ENCODE measurements at places on chromosomes 7 and 10. TPM values are rescaled to one million over a fixed set of nuclear protein-coding genes. Genes with fewer than 3 reads are reported as not detected.

DNA sequence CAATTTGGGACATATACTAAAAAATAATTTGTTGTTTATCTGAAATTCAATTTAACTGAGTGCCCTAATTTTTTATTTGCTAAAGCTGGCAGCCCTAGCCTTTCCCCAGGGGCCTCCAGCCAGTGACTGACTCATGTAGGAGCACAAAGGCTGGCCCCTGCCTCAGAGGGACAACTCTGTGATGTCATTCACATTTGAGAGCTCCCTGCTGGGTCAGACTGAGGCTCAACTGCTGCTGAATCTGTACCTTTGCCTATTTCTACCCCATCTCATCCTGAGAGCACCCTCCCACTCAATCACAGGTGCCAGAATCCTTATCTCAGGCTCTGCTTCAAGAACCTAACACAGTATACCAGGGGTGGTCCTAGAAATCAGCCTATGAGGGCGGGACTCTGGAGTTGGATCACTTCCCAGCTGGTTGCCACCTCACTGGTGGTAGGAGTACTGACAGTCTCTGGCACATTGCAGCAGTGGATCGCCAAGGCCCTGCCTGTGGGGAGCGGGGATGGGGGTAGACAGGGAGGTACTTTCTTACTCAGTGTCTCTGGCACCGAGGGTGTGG is 11.6 kb downstream of the GCK start:
- no peaks in the 10 kb centered on the region for H3K4me1 ChIP-seq
- DNase-seq = no peak
- H3K27me3 ChIP-seq = peaks cover 19% of the 10 kb centered on the region
- no peaks in the 10 kb centered on the region for H3K36me3 ChIP-seq
- no peak overlapping the region for H3K4me3 ChIP-seq

DNA sequence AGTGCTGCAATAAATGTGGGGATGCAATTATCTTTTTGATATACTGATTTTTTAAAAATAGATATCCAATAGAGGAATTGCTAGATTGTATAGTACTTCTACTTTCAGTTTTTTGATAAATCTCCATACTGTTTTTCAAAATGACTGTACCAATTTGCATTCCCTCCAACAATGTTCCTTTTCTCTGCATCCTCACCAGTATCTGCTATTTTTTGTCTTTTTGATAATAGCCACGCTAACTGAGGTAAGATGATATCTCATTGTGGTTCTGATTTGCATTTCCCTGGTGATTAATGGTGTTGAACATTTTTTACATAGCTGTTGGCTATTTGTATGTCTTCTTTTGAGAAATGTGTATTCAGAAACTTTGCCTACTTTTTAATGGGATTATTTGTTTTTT is 217.7 kb upstream of the MTPN start:
- DNase-seq = no peak
- H3K4me3 ChIP-seq = no peak overlapping the region
- H3K27me3 ChIP-seq = no peaks in the 10 kb centered on the region

- no peak for DNase-seq
- no peaks in the 10 kb centered on the region for H3K36me3 ChIP-seq
- H3K4me3 ChIP-seq = no peak overlapping the region
- peaks cover 3% of the 10 kb centered on the region for H3K27me3 ChIP-seq
- H3K4me1 ChIP-seq = no peaks in the 10 kb centered on the region
Measured at GRCh38 chr7:21960922-21961321, 15.2 kb upstream of the CDCA7L start.

The ATP5F1C gene
- 256 TPM for total RNA-seq

DNA sequence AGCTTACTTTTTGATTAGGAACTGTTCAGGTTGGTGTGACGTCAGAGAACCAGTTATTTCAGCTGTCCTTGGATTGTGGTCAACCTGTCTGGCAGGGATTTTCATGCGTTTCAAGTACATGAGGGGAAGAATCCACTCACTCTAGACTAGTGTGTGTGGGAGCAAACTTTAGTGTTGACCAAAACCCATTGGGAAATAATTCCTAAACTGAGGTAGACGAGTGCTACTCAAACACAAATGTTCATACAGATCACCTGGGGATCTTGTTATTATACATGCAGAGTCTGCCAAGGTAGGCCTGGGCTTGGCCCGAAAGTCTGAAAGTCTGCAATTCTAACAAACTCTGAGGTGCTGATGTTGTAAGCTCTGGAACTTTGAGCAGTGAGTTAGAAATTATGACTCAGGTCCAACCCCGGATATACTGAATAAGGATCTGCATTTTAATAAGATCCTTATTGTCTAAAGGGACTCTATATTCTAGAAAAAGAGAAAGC is 111.1 kb upstream of the CREB5 start:
- peaks cover 9% of the 10 kb centered on the region for H3K27me3 ChIP-seq
- H3K27ac ChIP-seq = no peak overlapping the region
- DNase-seq = no peak
- H3K36me3 ChIP-seq = no peaks in the 10 kb centered on the region

The GPR26 gene
- not detected for total RNA-seq

DNA sequence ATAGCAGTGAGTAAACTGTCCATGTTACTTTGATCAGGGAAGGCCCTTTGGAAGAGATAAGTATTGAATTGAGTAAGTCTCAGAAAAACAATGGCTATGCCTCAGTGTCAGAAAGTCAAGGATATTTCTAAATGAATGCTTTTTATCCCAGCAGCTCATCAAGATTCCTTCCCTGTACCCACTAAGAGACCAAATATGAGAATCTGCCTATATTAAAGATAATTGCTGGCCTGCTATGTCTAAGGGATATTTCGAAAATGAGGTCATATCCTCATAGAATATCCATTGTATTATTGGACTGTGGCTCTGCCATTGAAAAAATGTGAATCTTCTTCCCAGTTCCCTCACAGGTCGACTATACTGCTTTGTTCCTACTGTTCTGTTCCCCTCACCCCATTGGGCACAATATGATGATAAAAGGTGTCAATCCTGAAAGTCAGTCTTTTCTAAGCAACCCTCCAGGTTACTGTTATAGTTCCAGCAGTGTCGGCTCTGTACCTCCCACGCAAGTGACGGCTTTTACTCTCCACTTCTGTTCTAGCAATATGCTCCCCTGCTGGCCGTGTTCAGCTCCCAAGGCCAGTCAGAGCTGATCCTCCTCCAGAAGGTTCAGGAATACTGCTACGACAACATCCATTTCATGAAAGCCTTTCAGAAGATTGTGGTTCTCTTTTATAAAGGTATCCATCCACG is 51.7 kb downstream of the BZW2 start:
- no peak overlapping the region for H3K27ac ChIP-seq
- peaks cover 59% of the 10 kb centered on the region for H3K36me3 ChIP-seq
- no peak for DNase-seq
- no peaks in the 10 kb centered on the region for H3K27me3 ChIP-seq

The CALML5 gene
- total RNA-seq = not detected

The PHYHIPL gene
- total RNA-seq = not detected

The CLRN3 gene
- not detected for total RNA-seq

GRCh38 chr7:38506756-38507155 is 124.4 kb downstream of the AMPH start:
- no peak overlapping the region for H3K27ac ChIP-seq
- H3K4me3 ChIP-seq = no peak overlapping the region
- H3K4me1 ChIP-seq = no peaks in the 10 kb centered on the region
- DNase-seq = no peak

DNA sequence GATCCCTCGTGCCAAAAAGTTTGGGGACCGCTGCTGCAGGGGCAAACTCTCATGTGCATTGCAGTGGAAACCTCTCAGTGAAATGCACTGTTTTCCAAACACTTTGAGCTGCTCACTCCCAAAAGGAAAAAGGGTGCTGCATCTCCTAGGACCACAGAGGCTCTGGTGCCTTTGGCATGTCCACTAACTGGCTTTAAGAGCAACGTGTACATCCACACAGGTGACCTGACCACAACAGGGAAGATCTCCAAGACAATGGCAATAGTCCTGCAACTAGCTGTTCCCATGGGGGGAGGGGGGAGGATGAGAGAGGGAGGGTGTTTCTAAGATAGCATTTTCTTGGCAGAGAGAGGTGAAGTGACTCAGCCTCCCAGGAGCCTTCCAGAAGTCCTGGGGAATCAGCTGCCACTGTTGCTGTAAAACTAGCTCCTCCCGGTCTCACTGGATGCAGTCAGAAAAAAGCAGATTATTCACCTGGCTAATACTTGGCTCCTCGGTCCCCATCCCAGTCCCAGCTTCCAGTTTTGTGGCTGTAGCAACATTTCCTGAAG is 181.7 kb downstream of the HECW1 start:
- DNase-seq = no peak
- no peak overlapping the region for H3K4me3 ChIP-seq
- H3K4me1 ChIP-seq = no peaks in the 10 kb centered on the region
- H3K27ac ChIP-seq = no peak overlapping the region
- H3K27me3 ChIP-seq = peaks cover 6% of the 10 kb centered on the region

GRCh38 chr7:129739427-129739826 is 127.9 kb downstream of the NRF1 start:
- H3K4me1 ChIP-seq = no peaks in the 10 kb centered on the region
- H3K27me3 ChIP-seq = no peaks in the 10 kb centered on the region
- H3K36me3 ChIP-seq = peaks cover 6% of the 10 kb centered on the region

The NUTM2D gene
- 2.1 TPM for total RNA-seq

DNA sequence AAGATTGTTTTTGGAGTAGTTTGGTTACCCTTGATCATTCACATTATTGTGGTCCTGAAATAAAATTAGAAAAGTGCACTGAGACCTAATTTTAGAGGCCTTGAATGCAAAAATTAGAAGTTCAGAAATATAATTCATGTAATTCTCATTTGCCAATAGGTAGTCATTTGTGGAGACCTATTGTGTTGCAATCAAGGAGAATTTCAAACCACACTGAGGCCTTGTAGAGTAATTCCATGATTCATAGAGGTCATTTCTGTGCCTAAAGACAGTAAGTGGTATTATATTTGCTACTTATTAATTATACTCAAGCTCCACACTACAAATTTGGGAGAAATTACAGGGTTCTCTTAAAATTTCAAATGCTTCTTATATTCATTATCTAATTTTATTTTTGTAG is 946.8 kb upstream of the POT1 start:
- H3K4me3 ChIP-seq = no peak overlapping the region
- no peaks in the 10 kb centered on the region for H3K4me1 ChIP-seq
- H3K27ac ChIP-seq = no peak overlapping the region
- no peak for DNase-seq
- no peaks in the 10 kb centered on the region for H3K36me3 ChIP-seq

- DNase-seq = no peak
- H3K36me3 ChIP-seq = no peaks in the 10 kb centered on the region
- H3K4me3 ChIP-seq = no peak overlapping the region
- H3K27ac ChIP-seq = no peak overlapping the region
- H3K4me1 ChIP-seq = no peaks in the 10 kb centered on the region
Measured at GRCh38 chr7:43164757-43165156, 52.3 kb downstream of the HECW1 start.

GRCh38 chr7:28061824-28062196 is 118.8 kb downstream of the JAZF1 start:
- peaks cover 2% of the 10 kb centered on the region for H3K27me3 ChIP-seq
- no peaks in the 10 kb centered on the region for H3K36me3 ChIP-seq
- no peak overlapping the region for H3K4me3 ChIP-seq
- no peak overlapping the region for H3K27ac ChIP-seq

GRCh38 chr10:33273295-33274002 is 61.0 kb downstream of the NRP1 start:
- no peak overlapping the region for H3K27ac ChIP-seq
- H3K4me3 ChIP-seq = no peak overlapping the region
- H3K36me3 ChIP-seq = no peaks in the 10 kb centered on the region
- H3K4me1 ChIP-seq = no peaks in the 10 kb centered on the region

The CDK6 gene
- total RNA-seq = 84.1 TPM

Measured in activated CD4-positive, alpha-beta T cell treated with anti-CD3 and anti-CD28 coated beads, Interleukin-2, amount 10 ng/mL, durations not matched to agents 7 days and 5 days (primary cell).